A549 treated with CORT108297 at 1 μM for 4 hours (cell line): ENCODE measurements at places on chromosomes 11 and 22. TPM values are rescaled to one million over a fixed set of nuclear protein-coding genes. Genes with fewer than 3 reads are reported as not detected.

Gene ATM
- total RNA-seq = 7.8 to 13.3 TPM (median 7.9 TPM) in 5 replicates

Gene SLC43A1
- total RNA-seq = 2.7 to 3.2 TPM (median 3.1 TPM) in 5 replicates

Gene TMEM135
- 7.7 to 17.5 TPM (median 13.8 TPM) in 5 replicates for total RNA-seq

Gene LRRC74B
- total RNA-seq = not detected in 5 replicates

Gene OR8G1
- total RNA-seq = not detected in 5 replicates

Gene MS4A1
- not detected in 5 replicates for total RNA-seq

Gene THRSP
- not detected in 5 replicates for total RNA-seq

Gene H19
- total RNA-seq = 5.3 to 14.5 TPM (median 10.2 TPM) in 5 replicates

Gene TEX54
- total RNA-seq = not detected in 5 replicates

Gene BAIAP2L2
- 3.1 to 5.8 TPM (median 5.4 TPM) in 5 replicates for total RNA-seq

Gene RIMBP3C
- 0.13 to 0.23 TPM (median 0.18 TPM) in 5 replicates for total RNA-seq

Gene GNAZ
- 1.6 to 3.2 TPM (median 2.7 TPM) in 5 replicates for total RNA-seq

Gene IL17REL
- 0.03 to 0.04 TPM in 2 of 5 replicates, not detected in the others for total RNA-seq

Gene EFCAB6
- 0.38 to 0.62 TPM (median 0.51 TPM) in 5 replicates for total RNA-seq

Gene ADM2
- total RNA-seq = 0.38 to 0.83 TPM (median 0.64 TPM) in 5 replicates

Gene ZDHHC8
- 20.5 to 40.3 TPM (median 35.9 TPM) in 5 replicates for total RNA-seq

Gene ASCL2
- 0.06 to 0.09 TPM in 2 of 5 replicates, not detected in the others for total RNA-seq

Gene CD248
- not detected in 5 replicates for total RNA-seq

Gene DDTL
- 1.5 to 2.1 TPM (median 1.9 TPM) in 5 replicates for total RNA-seq

Gene LIF
- 25.0 to 39.1 TPM (median 37.2 TPM) in 5 replicates for total RNA-seq

Gene EIF3D
- total RNA-seq = 155 to 212 TPM (median 161 TPM) in 5 replicates

Gene MS4A6A
- total RNA-seq = not detected in 5 replicates

Gene APOL5
- total RNA-seq = not detected in 5 replicates

Gene SPDYC
- not detected in 5 replicates for total RNA-seq

Gene SYNGR1
- total RNA-seq = 7.9 to 13.7 TPM (median 12.1 TPM) in 5 replicates

Gene ART5
- total RNA-seq = 0.15 to 0.39 TPM (median 0.33 TPM) in 5 replicates

Gene ZNF214
- 0.57 to 1.1 TPM (median 0.79 TPM) in 5 replicates for total RNA-seq

Gene CLDN5
- total RNA-seq = not detected in 5 replicates

Gene SF3A1
- total RNA-seq = 44.1 to 62.3 TPM (median 61.4 TPM) in 5 replicates

Gene FAM227A
- 0.46 to 1.1 TPM (median 0.80 TPM) in 5 replicates for total RNA-seq

Gene PHF21A
- total RNA-seq = 10.0 to 14.7 TPM (median 13.1 TPM) in 5 replicates

Gene SLC29A2
- total RNA-seq = 3.1 to 5.3 TPM (median 4.5 TPM) in 5 replicates

Gene NADSYN1
- total RNA-seq = 37.5 to 50.3 TPM (median 48.7 TPM) in 5 replicates

Gene APOA5
- not detected in 5 replicates for total RNA-seq

Gene OR56B4
- total RNA-seq = not detected in 5 replicates

Gene OR4C13
- not detected in 5 replicates for total RNA-seq

Gene CARNS1
- total RNA-seq = 0.09 to 0.29 TPM (median 0.21 TPM) in 5 replicates

Gene PKP3
- 26.3 to 41.8 TPM (median 39.9 TPM) in 5 replicates for total RNA-seq

Gene P4HA3
- total RNA-seq = 32.7 to 58.9 TPM (median 45.2 TPM) in 5 replicates

Gene SPON1
- 0.08 TPM in 1 of 5 replicates, not detected in the others for total RNA-seq

Gene INTS4
- total RNA-seq = 18.7 to 20.4 TPM (median 19.5 TPM) in 5 replicates

Gene P2RY6
- total RNA-seq = 7.3 to 14.5 TPM (median 13.2 TPM) in 5 replicates

Gene CASP5
- not detected in 5 replicates for total RNA-seq

Gene EPS8L2
- 77.4 to 139 TPM (median 122 TPM) in 5 replicates for total RNA-seq

Gene C11orf91
- 0.35 to 1.8 TPM (median 1.4 TPM) in 5 replicates for total RNA-seq

Gene MYOD1
- not detected in 5 replicates for total RNA-seq

Gene KIF18A
- total RNA-seq = 13.5 to 21.0 TPM (median 15.5 TPM) in 5 replicates

Gene GRIK4
- total RNA-seq = 0.02 to 0.03 TPM in 2 of 5 replicates, not detected in the others

Gene KRTAP5-1
- total RNA-seq = not detected in 5 replicates

Gene KCNJ1
- not detected in 5 replicates for total RNA-seq

Gene ACTN3
- total RNA-seq = 0.02 to 0.06 TPM in 2 of 5 replicates, not detected in the others

Gene OR5B3
- not detected in 5 replicates for total RNA-seq

Gene UPK2
- total RNA-seq = 0.35 to 1.1 TPM (median 0.91 TPM) in 5 replicates

Gene SYTL2
- total RNA-seq = 11.8 to 21.5 TPM (median 13.9 TPM) in 5 replicates
